ENCODE measurements at places on chromosomes 13 and 19. TPM values are rescaled to one million over a fixed set of nuclear protein-coding genes. Genes with fewer than 3 reads are reported as not detected.

Gene CEACAM16
- not detected for polyA plus RNA-seq

Gene SERP2
- polyA plus RNA-seq: not detected

Gene RASIP1
- not detected for polyA plus RNA-seq

Gene SOX1
- not detected for polyA plus RNA-seq

Gene DCT
- not detected for polyA plus RNA-seq

Gene ZNF506
- polyA plus RNA-seq: 4.1 TPM

Gene C13orf46
- not detected for polyA plus RNA-seq

DNA sequence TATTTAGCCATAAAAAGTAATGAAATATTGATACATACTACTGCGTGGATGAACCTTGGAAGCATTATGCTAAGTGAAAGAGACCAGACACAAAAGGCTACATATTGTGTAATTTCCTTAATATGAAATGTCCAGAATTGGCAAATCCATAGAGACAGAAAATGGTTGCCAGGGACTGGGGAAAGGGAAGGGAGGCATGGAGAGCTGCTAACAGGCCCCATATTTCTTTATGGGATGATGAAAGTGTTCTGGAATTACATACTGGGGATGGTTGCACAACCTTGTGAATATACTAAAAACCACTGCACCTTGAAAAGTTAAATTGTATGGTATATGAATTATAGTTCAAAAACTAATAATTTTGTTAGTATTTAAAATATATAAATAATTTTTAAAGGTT, 3.6 kb downstream of the IFT88 start:
- peak; percentile 41 for DNase-seq

GRCh38 chr19:4498694-4499093, 19.6 kb downstream of the PLIN4 start:
- no peak for DNase-seq

DNA sequence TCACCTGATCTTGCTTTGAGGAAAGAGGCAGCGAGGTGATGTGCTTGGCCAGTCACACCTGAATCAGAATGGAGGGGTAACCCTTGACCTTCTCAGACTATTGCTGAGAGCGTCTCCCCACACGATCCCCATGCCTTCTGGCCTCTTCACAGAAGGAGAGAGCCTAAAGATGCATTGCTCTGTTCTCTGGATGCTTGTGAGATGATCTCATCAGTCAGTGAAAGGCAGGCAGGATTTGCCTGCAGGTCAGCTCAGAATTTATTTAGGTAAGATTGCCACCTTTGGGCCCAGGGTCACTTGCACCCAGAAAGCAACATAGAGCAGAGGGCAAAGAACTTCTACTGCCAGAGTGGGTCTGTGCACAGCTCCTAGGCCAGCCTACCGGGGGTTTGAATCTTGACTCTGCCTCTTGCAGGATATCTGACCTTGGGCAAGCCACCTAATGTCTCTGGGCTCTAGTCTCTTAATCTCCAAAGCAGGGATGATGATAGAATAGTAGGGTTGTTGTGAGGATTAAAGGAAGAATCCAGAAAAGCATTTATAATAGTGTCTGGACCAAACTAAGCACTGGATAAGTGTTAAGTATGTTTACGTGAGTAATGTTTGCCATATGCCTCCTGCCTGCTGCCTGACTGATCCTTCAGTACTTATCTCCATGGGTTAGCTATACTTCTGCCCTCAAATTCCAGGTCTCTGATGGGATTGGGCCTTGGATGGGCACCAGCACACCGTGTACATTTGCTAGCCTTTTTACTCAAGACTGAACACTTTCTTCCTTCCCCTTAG, 8.4 kb upstream of the FLT1 start:
- DNase-seq: no peak

DNA sequence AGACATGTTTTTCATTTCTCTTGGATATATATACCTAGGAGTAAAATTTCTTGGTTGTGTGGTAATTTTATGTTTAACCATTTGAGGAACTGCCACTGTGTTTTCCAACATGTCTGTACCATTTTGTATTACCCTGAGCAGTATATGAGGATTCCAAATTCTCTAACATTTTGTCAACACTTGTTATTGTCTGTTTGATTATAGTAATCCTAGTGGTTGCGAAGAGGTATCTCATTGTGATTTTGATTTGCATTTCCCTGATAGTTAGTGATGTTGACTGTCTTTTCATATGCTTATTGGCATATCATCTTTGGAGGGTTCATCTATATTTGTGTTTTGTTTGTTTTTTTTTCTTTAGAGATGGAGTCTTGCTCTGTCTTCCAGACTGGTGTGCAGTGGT, 21.4 kb downstream of the GARRE1 start:
- DNase-seq: no peak

DNA sequence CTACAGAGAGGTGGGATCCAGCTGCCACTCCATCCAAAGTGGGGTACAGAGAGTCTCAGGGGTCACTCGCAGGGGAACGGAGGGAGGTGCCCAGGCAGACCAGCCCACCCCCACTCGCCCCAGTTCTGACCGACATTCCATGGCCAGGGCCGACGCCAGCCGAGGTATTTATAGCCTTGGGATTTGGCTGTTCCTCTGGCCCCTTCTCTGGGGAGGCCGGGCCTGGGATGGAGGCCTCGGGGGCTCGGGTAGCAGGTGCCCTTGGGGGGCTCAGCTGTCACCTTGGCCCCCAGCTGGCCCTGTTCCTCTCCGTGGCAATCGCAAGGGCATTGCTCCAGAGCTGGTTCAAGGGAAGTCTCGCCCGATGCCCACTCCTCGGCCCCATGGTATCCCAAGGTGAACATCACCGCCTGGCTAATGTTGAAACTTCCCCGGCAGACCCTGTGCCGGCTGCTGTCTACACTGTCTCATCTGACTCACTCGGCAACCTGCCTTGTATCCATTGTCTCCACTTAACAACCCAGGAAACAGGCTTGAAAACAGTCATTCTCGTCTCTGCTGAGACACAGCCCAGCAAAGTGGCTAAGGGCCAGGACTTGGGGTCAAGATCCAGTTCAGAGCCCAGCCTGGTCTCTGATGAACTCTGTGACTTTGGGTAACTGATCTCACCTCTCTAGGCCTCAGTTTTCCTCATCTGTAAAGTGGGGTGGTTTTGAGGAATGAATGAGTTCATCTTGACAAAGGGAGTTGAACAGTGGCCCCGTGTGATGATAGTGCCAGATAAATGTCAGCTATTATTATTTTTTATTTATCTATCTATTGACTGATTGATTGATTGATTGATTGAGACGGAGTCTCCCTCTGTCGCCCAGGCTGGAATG, 9.7 kb downstream of the PRKACA start:
- DNase-seq: no peak

DNA sequence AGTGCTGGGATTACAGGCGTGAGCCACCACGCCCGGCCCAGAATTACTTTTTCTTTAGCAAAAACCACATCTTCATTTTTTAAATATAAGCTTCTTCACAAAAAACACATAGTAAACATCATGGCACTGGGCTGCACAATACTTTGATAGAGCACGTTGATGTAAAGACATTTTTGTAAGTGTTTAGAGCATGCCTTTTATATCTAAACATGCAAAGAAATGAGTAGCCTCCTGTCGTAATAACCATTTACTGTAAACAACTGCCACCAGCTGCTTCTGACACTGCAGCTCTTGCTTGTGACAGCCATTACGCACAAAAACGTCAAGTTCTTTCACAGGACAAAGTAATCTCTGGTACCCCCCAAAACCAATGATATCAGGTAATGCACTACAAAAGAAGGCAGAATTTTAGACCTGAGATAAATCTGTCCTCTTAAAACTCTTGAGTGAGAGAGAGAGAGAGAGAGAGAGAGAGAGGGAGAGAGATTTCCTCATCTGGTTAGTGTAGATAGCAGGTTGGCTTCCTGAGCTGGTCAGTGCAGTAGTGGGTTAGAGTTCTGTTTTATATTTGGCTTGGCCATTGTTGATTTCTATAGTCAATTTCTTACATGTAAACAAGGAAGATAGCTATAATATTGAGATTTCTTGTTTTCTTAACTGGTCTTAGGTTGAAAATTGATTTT, 6.7 kb upstream of the ZNF548 start:
- no peak for DNase-seq

DNA sequence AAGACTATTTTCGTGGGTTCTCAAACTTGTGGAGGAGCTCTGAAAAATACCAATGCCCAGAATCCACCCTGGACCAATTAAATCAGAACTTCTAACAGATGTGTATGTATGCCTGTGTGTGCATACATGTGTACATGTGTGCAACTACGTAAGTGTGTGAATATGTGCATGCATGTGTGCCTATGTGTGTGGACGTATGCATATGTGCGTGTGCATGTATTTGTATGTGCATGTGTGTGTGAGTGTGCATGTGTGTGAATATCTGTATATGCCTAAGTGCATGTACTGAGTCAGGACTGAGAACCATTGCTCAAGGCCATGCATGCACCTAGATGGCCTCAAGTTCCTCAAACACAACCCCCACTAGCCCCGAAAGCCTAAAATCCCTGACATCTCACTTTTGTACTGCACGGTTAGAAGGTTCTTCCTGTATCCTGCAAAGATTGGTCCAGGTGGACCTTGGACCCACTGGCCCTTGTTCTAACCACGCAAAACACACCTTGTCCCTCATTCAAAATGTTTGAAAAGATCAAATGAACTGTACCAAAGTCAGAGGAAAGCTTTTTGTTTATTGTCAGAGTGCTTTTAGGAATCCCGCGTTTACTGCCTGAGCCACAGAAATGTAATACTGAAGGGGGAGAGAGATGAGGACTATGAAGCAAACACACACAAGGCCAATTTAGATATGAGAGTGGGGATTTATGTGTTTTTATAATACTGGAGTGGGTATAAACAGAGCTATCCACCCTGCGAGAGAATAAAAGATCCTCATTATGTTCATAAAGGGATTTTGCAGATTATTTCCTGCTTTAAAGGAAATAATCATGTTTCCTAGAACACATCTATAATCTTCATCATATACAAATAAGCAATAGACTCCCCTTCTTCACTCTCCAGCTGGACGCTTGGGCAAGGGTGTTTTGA, 39.1 kb downstream of the LATS2 start:
- DNase-seq: peak; percentile 30

GRCh38 chr13:48561466-48562235, 28.8 kb upstream of the RCBTB2 start:
- DNase-seq: no peak

DNA sequence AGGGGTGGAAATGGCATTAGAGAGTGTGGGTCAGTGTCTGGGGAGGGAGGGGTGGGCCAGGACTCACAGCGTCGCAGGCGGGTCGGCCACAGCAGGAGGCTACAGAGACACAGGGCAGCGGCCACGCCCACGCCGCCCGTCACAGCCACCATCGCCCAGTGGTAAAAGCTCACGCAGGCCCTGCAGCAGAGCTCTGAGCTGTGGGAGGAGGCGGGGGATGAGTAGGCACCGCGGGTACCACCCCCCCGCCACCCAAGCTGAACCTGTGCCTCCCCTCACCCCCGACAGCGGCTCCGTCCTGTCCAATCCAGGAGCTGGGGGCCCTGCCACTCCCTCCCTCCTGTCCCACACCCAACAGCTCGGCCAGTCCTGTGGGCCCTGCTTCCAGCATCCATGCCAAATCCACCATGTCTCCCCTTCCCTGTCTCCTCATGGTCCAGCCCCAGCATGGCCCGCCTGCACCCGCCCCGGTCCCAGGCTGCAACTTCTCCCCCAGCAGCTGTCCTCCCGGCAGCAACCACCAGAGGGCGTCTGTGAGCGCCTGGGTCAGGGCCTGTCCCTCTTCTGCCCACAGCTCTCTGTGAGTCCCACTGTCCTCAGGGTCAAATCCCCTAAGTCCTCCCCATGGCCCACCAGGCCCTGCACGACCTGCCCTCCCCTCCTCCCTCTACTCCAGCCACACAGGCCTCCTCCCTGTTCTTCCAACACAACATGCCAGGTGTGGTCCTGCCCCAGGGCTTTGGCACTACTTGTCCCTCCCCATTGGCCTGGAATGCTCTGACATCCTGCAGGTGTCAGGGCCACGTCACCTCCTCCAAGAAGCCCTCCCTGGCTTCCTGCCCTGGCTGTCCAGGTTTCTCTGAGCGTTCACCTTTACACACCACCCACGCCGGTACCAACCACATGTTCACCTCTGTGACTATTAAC, 6.0 kb downstream of the TEKTIP1 start:
- peak; percentile 73 for DNase-seq

DNA sequence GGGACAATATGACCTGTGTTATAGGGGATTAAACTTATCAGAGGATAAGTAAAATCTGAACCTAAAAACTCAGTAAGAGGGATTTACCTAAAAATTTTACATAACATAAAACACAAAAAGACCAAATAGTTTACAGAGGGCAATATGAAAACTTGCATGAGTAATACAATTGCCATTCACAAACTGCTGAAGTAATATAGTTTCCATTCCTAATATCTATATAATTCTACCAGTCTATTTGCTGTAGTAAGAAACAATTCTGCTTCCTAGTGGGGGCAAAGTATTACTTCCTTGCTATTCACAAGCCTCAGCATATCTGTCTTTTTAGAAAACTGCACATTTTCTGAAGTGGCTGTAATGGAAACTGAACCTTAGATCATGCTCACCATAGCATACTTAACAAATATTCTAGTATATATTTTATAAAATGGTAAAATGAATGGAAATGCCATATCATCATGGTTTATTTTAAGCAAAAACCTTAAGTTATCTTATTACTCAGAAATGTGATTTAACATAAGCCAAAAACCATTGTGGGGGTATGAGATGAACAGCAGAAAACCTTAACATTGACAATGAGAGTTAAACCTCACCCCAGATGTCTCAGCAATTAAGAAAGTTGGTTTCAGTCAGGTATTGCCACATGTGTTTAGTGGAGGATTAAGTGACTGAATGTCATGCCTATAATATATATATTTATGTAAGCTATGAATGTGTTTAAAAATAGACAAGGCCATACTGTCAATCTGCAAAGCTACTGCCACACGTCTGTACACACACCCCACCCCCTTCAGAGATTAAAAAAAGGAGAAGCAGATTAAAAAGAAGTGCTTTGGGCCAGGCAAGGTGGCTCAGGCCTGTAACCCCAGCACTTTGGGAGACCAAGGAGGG, 136.8 kb downstream of the MIPEP start:
- DNase-seq: no peak

- DNase-seq: no peak
Observed at GRCh38 chr13:95697052-95697680, 20.2 kb downstream of the DNAJC3 start.

DNA sequence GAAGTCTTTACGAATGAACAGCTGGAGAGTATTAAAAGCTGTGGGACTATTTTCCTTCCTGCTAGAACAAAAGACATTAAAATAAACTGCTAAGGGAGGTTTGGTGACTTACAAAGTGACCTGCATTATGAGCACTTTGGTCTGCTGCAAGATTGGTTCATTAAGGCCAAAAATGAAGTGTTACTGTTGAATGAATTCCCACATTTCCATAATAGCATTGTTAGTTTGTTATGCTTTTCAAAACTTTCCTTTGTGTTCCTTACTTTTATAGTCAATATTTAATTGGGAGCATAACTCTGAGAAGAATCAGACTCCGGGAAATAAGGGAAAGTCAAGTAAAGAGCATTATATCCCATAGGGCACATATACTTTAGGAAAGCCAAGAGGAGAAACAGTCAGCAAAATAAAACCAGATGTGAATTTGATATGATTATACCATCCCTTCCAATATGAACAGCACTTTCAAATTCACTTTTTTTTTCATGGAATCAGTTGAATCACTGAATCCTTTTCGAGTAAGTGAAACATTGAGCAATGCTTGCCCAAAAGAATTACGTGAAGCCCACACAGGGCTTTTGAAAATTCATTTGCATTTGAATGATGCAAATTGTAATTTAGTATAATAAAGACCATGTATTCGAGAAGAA, 112.6 kb downstream of the KCTD12 start:
- no peak for DNase-seq

GRCh38 chr13:103022336-103022735, 43.9 kb downstream of the SLC10A2 start:
- DNase-seq: no peak

Data from CD14-positive monocyte (primary cell).